ENCODE measurements at places on chromosomes 11 and 22. TPM values are rescaled to one million over a fixed set of nuclear protein-coding genes. Genes with fewer than 3 reads are reported as not detected.

The ARHGAP42 gene
- 7.5 TPM for total RNA-seq

The KRTAP5-9 gene
- not detected for total RNA-seq

The SCGB1A1 gene
- not detected for total RNA-seq

The DUSP8 gene
- 1.7 TPM for total RNA-seq

The YAP1 gene
- total RNA-seq = 46.0 TPM

The BATF2 gene
- total RNA-seq = 0.75 TPM

The SHANK3 gene
- 4.6 TPM for total RNA-seq

Data from A549 treated with RU486 at 1 μM for 4 hours (cell line).